NCI-H1092 (cell line): ENCODE measurements at places on chromosomes 16 and 17.

DNA sequence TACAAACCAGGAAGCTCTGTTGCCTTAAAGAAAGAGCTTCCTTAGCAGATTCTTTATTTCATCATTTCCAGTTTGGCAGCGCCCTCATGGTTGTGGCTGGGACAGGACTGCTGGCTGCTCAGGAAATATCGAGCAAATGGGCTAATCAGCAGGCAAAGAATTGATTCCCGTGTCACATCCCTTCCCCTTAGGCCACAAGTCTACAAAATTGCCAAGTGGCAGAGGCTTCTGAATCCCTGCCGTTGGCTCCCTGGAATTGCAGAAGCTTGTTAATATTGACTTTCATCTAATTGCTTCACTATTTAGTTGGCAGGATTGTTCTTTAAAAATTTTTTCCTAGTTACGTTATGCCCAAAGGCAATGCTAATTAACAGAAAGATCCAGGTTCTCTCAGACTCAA, 456.3 kb upstream of the ERCC4 start:
- no peak for DNase-seq

GRCh38 chr16:70476272-70477020, 22.1 kb downstream of the FCSK start:
- DNase-seq, result no peak

DNA sequence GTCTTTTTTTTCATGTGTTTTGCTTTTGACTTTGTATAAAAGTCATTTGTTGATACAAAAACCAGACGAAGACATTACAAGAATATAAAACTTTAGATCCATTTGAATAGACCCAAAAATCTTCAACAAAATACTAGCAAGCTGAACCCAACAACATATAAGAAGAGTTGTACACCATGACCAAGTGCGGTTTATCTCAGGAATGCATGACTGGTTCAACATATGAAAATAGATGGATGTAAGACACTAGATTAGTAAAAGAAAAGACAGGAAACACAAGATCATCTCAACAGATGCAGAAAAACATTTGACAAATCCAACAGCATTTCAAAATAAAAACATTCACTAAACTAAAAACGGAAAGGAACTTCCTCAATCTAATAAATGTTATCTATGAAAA, 69.0 kb downstream of the TBC1D16 start:
- DNase-seq, result no peak

- peak; percentile 61 for DNase-seq
Measured at GRCh38 chr16:30958175-30959079, 873 bp downstream of the SETD1A start.

GRCh38 chr17:21075739-21076085, 32.9 kb upstream of the USP22 start:
- DNase-seq, result no peak

GRCh38 chr17:15377616-15378015, 36.2 kb upstream of the TEKT3 start:
- DNase-seq, result no peak

GRCh38 chr17:59487161-59487873, 78.1 kb upstream of the DHX40 start:
- DNase-seq, result no peak

DNA sequence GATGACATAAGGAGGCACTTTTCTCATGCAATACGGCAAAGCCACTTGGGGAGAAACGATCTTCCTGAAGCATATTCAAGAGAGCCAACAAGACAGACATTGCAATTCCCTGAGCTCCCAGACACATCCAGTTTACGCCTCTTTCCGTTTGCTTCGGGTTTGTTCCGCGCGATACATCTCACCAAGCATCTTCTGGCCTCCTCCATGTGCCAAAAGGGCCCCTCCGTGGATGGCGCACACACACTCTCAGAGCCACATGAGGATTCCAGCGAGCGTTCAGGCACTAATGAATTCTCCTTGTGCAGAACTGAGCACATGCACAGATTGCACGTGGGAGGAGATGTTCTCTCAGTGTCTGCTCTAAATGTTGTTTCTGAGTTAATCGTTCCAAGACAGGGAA, 146.7 kb upstream of the SHISA6 start:
- DNase-seq, result no peak

- DNase-seq, result no peak
Measured at GRCh38 chr16:88688013-88688778, 1.9 kb upstream of the SNAI3 start.
